ENCODE measurements at places on chromosomes 2 and 18. TPM values are rescaled to one million over a fixed set of nuclear protein-coding genes. Genes with fewer than 3 reads are reported as not detected.

- DNase-seq, result no peak
Measured at GRCh38 chr2:74003494-74004211, 18.9 kb downstream of the TET3 start.

- no peak for DNase-seq
Measured at GRCh38 chr2:98769114-98769476, 38.2 kb upstream of the MGAT4A start.

DNA sequence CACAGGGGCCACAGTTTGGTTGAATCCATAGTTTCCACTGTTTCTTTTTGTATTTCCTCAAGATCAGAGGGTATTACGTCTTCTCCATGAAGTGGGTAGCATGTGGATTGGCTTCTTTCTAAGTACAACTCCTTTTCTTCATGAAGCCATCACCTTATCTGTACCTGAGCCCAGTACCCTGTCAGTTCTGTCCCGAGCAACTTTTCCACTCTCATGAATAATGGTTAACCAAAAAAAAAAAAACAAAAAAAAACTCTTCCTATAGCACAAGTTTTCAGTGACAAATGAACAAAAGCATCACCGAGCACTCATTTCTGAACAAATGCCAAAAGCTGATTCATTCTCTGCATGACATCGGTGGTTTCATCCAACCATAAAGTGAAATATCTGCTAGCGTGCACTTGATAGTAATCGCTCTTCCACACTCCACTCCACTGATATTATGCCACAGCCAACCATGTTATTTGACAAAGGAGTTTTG lies 53.0 kb upstream of the CCDC150 start:
- no peak for DNase-seq

- DNase-seq, result peak; percentile 52
Measured at GRCh38 chr2:8693157-8693821, 11.4 kb downstream of the ID2 start.

- no peak for DNase-seq
Measured at GRCh38 chr18:37741032-37741623, 175.5 kb upstream of the CELF4 start.

GRCh38 chr2:205245652-205246051 lies 436.6 kb upstream of the NRP2 start:
- no peak for DNase-seq

DNA sequence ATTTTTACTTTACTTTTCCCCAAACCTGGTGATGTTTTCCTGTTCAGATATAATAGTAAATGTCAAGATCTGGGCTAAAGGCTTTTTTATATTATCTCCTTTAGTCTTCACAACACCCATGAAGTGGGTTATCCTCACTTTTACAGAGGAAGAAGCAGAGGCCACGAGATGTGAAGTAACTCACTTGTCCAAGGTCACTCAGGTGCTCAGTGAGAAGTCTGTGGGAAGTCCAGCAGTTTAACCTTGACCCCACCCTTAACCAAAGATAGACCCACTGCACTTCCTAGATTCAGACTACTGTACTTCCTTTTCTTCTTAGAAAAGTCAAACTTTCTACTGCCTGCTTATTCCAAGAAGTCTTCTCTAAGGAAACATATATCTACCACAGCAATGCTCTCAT lies 56.3 kb upstream of the STAT1 start:
- DNase-seq, result no peak

Gene ALPP
- not detected for total RNA-seq

Gene CCT7
- total RNA-seq, result 194 TPM

Gene RNF144A
- 38.2 TPM for total RNA-seq

Gene CXCR4
- total RNA-seq, result 19.2 TPM

Gene TOGARAM2
- 1.3 TPM for total RNA-seq

Gene ADRA2B
- 0.79 TPM for total RNA-seq

Gene ARHGAP28
- 42.6 TPM for total RNA-seq

Gene CPLX4
- total RNA-seq, result 0.20 TPM
